ENCODE measurements at places on chromosomes 2 and 18.

- DNase-seq: no peak
Observed at GRCh38 chr18:58538604-58539386, 90.1 kb downstream of the ALPK2 start.

DNA sequence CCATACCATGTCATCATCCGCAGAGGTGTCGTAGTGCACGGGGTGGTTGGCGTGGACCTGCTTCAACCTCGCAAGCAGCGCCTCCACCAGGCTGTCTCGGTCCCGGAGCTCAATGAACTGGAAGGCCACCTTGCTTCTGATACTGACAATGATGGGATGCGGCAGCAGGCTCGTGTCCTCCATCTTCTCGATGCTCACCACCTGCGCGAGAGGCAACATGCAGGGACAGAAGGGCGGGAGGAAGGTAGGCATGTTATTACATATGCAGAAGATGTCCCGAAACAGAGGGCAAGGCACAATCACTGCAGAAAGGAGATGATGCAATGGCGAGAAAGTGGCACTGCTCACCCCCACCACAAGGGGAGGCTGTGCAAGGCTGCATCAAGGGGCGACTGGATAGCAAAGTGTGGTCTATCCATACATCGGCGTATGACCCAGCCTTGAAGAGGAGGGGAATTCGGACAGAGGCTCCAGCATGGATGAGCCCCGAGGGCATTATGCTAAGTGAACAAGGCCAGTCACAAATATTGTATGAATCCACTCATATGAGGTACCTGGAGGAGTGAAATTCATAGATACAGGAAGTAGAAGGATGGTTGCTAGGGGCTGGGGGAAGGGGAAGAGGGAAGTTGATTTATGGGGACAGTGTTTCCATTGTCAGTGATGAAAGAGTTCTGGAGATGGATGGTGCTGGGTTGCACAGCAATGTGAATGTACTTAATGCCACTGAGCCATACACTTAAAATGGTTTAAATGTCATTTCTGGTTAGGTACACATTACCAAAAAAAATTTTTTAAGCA lies 36.6 kb downstream of the RPL31 start:
- peak; percentile 19 for DNase-seq

DNA sequence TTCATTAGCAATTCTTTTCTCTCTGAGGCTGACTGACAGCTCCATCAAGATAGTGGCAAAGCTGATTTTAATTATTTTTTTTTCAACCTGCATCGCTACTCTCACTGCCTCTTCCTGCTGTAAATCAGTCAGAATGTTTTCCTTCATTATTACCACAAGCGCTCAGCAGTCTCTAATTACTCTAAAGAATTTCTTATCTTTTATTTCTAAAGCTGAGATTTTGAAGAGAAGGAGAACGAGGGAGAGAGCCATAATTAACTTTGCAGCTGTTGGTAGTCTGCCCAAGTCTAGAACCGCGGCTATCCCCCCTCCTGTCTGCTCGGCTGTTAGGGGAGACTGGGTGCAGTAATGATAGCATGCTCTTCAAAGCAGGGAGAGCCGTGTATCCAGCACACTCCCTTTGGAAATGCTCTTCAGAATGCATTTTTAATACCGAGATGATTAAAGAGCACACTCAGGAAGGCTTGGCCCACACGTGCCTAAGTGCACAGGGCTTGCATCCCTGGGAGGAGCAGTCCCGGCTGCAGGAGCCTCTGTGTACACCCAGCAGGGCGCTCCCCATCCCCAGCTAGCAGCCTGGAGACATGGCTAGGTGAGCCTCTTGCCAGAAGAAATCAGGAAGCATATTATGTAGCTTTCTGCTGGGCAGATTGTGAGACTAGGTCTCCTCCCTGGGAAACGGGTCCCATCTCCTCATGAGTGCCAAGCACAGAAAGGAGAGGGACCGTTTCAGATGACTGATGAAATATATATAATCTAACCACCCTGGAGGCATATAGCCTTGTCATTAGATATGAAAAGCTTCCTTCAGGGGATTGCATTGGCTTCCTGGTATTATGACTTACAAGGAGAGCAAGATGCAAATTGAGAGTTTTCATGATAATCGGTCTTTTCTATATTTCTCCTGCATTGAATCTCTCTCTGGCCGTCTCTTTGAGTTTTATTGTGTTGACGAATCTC lies 555.2 kb downstream of the CMPK2 start:
- DNase-seq: no peak

- peak; percentile 73 for DNase-seq
Observed at GRCh38 chr2:152028182-152028862, 70.5 kb downstream of the CACNB4 start.

- peak; percentile 12 for DNase-seq
Observed at GRCh38 chr2:41698678-41699422, 349.0 kb upstream of the PKDCC start.

DNA sequence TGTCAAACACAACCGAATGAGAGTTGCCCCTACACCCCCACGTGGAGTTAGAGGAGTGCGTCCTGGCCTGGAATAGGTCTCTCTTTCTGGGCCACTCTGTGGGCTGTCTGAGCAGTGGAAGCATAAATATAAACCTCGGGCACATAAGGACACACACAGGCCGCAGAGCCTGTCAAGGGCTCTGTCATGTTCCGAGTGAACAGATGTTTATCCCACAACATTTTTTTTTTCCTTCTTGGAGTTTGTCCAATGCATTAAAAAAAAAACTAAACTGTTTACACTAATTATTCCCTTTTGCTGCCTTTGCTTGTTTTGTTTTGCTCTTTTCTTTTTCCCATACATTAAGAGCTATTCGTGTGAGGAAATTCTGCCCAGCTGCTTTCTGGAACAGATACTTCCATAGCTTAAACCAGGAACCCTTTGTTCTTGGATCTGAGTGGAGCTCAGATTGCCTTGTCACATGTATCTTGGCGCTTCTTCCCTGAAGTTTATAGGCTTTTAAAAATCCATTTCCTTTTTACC lies 228.3 kb upstream of the FOSL2 start:
- peak; percentile 72 for DNase-seq

DNA sequence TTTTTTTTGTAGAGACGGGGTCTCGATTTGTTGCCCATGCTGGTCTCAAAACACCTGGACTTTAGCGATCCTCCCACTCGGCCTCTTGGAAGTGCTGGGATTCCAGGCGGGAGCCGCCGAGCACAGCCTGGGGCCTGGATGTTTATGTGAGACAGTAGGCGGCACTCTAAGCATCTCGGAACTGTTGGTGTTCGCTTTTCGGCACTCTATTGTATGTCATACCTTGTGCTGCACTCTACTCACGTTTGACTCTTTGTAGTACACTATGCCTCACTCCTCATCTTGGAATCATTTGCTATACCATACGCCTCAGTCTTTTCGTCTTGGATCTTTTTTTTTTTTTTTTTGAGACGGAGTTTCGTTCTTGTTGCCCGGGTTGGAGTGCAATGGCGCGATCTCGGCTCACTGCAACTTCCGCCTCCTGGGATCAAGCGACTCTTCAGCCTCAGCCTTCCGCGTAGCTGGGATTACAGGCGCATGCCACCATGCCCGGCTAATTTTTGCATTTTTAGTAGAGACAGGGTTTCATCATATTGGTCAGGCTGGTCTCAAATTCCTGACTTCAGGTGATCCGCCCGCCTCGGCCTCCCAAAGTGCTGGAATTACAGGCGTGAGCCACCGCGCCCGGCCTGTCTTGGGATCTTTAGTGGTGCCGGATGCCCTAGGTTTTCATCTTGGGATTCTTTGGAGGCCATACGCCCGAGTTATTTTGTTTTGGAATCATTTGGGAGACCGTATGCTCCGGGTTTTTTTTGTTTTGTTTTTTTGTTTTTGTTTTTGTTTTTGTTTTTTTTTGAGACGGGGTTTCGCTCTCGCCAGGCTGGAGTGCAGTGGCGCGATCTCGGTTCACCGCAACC lies 24.2 kb upstream of the ZDBF2 start:
- no peak for DNase-seq

DNA sequence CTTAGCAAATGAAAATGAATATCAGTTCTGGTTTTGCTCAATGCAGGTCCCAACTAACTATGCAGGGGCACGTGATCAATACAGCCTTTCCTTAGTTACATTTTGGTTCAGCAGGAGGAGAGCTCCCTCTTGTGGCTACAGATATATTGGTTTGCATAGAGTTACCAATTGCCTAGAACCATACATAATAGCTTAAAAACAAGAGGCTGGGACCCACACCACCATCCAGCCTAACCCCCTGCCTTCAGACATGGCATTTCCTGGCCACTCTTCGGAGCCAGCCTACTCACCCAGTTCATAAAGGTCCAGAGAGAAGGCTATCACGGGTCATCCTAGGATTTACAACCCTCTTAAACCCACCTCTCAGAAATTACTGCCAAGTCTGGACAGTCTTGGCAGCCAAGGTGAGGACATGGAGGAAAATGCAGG lies 10.5 kb downstream of the CCDC93 start:
- peak; percentile 87 for DNase-seq

DNA sequence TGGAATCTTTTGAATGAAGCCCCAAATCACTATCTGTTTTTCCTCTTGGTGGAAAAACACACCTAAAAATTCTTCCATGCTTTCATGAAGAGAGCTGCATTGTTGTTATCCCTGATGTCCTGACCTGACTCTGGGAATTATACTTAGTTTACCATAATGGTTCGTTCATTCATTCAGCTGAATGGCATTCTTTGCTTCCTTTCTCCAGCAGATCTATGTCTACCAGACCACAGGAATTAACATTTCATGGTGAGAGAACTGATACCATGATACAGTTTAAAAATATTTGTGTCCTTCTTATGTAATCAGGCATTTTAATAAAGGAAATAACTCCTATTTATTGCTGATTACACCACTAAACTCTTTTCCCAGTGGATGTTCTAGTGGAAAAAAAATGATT lies 11.1 kb upstream of the SLC4A10 start:
- no peak for DNase-seq

DNA sequence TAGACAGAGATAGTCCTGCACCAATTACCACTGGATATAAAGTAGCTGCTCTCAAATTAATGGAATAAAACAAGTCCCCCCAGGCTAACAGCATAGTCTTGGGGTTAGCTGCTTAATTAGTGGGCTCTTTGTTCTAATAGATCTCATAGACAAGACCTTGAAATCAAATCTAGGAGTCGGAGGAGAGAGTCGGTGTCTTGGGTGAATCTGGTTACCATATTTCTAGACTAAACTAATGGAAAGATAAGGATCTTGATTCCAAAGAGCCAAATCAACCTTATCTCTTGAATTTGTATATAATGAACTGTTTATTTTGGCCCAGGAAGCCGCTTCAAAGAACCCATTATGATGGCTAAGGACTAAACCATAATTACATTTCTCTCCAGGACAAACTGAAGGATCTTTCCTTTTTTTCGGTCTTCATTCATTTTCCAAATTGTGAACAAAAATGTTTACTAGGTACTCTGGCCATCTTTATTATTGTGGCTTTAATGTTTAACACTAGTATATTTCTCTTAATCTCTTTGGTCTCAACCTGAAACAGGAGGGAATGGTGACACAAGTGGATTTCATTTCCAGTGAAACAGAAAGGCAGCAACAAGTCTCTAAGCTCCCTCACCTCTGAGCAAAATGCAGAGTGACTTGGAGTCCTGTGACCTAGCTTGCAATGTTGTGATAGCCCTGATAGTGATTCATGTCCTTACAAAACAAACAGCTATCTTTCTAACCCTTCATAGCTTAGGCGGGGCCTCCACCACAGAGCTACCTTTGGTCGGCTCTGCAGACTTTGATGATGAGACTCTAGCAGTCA lies 137.9 kb upstream of the PARD3B start:
- DNase-seq: no peak

DNA sequence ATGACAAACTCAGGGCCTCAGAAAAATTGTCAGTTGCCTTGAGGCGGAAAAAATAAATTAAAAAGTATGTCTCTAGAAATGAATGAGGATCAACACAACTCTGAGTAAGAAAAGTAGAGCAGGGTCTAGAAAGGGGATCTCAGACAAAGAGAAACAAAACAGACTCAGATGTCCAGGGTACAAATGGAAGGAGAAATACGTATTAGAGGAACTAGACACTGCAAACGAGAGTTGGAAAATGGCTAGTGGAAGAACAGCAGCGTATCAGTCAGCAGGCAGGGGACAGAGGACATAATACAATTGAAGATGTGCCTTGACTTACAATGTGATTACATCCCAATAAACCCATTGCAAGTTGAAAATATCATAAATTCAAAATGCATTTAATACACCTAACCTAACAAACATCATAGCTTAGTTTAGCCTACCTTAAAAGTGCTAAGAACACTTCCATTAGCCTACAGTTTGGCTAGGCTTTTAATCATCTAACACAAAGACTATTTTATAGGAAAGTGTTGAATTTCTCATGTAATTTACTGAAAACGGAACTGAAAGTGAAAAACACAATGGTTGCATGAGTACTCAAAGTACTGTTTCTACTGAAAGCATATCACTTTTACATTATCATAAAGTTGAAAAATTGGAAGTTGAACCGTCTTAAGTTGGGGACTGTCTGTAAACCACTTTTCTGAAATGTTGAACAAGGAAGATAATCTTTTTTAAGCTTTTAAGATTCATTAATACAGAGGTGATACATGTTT lies 182.8 kb downstream of the NBAS start:
- DNase-seq: no peak

DNA sequence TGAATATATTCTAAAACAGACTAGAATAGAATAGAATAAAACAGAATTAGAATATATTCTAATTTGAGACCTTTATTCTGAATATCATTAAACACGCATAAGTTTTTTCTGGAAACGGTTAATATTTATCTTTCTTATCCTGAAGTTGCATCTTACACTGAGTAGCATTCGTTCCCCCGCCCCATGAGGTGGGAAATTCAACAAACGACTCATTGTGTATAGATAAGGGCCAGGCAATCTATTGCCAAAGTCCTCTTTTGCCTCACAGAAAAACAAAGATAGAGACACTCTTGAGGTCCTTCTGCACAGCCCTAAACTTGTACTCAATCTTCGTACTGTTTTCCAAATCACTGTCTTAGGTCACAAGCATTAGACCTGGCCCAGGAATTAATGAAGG lies 98.1 kb downstream of the COL6A3 start:
- no peak for DNase-seq

- DNase-seq: peak; percentile 80
Observed at GRCh38 chr2:170177950-170178781, at the start of gene MYO3B. TSS of gene MYO3B (plus strand) at chr2:170178147. CDS start at chr2:170178288, 141 bp downstream.

- DNase-seq: no peak
Observed at GRCh38 chr18:49652881-49653724, 91.2 kb downstream of the LIPG start.

GRCh38 chr18:74249181-74249968 lies 42.4 kb downstream of the CYB5A start:
- peak; percentile 98 for DNase-seq

GRCh38 chr18:30163573-30163972 lies 879.0 kb downstream of the DSC3 start:
- DNase-seq: no peak

- DNase-seq: peak; percentile 37
Observed at GRCh38 chr18:29285471-29285870, 1108.5 kb upstream of the CDH2 start.

- DNase-seq: no peak
Observed at GRCh38 chr2:127573771-127574170, 38.3 kb downstream of the MYO7B start.

DNA sequence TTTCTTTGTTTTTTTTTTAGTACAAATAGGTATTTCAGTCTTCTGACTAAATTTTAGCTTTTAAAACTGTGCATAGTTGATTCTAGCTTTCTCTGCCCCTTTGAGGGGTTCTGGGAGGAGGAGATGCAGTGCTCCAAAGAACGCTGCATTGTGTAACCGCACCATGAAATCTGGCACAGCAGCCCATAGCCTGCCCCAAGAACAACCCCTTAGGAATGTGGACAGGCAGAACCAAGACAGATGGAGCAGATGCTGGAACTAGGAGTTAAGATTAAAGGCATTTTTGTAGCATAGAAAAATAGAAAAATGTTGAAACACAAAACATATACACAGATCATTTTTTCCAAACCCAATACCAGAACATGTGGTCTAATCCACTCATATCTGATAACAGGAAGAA lies 187.5 kb downstream of the SCG2 start:
- peak; percentile 70 for DNase-seq

GRCh38 chr2:191303140-191304005 lies 58.2 kb downstream of the MYO1B start:
- no peak for DNase-seq

Data from fibroblast of mammary gland (primary cell).